Fibroblast of skin of left quadriceps (primary cell): ENCODE measurements at places on chromosomes 6 and 20.

DNA sequence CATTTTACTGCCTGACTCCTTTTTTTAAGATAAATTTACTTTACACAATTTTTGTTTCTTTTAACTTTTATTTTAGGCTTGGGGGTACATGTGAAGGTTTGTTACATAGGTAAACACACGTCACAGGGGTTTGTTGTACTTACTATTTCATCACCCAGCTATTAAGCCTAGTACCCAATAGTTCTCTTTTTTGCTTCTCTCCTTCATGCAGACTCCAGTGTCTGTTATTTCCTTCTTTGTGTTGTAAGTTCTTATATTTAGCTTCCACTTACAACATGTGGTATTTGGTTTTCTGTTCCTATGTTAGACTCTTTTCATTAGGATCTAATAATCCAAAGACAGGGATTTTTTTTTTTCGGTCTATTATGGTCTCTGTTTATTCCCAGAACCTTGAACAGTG lies 83.5 kb upstream of the CCN6 start:
- no peak for DNase-seq

- no peak for DNase-seq
Measured at GRCh38 chr6:120826253-120826652, 508.0 kb downstream of the TBC1D32 start.

GRCh38 chr6:158441716-158442215 lies 118.1 kb upstream of the TMEM181 start:
- DNase-seq, result no peak

GRCh38 chr6:109991201-109992101 lies 13.3 kb downstream of the GPR6 start:
- no peak for DNase-seq

DNA sequence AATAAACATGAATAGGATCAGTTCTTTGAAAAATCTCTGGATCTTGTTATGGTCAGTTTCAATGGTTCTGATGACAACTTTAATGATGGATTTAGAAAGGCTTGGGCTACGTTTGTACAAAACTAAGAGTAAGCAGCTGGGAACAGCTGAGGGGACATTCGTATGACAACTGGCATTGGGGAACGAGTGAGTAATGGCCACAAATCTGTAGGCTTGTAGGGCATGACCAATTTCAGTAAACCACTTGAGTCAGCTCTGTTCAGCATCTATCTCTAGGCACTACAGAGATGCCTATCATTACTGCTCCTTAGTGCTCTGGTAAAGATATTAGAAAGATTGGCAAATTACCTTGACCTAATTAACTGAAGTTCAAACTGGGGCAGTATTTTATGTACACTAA lies 1375.6 kb downstream of the EPHA7 start:
- DNase-seq, result no peak

DNA sequence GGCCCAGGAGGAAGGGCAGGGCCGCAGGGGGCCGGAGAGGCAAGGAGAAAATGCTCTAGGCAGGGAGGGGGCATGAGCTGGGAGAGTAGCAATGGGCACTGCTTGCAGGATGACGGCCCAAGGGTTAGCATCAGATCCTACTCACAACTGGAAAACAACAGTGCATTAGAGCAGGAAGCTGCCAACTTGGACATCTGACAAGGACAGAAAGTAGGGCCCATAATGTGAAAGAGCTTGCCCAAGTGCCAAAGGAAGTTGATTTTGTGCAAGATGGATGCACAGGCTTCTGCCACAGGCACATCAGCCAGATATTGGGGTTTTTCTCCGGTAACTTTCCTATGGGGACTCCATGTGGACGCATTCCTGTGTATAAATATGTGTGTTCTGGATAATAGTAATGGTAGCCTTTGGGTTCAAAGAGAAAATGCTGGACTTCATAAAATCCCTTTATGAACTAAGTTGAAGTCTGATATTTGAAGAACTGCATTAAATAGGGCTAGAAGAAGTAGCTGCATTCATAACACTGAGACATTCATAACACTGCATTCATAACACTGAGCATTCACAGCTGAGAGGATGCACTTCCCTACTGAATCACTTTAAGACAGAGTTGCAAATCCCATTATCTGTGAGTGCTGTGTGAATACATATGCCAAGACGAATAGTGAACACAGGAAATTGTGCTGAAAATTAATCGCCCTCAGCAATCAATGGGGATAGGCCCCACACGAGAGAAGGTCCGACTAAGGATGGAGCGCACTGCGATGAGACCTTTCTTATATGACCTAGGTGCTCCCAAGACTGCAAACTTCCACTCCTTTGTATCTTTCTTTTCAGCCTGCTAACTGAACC lies 235.6 kb upstream of the PRDM1 start:
- no peak for DNase-seq

DNA sequence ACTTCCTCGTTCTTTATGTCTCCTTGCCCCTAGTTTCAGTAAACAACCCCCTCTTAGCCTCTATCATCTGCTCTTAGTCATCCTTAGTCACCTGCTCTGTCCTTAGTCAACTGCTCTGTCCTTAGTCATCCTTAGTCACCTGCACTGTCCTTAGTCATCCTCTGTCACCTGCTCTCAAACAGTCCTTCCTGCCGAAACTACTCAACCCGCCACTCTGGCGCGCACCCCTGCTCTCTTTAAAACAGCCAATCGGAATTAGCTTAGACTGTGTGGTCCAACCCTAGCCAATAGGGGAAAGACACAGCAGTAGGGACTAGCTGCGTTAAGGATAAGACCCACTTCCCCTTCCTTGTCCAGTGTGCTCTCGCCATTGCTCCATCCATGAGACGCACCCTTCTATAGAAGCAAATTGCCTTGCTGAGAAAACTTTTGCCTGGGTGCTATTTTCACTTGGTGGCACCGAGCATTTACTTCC lies 73.9 kb downstream of the BACH2 start:
- DNase-seq, result no peak

DNA sequence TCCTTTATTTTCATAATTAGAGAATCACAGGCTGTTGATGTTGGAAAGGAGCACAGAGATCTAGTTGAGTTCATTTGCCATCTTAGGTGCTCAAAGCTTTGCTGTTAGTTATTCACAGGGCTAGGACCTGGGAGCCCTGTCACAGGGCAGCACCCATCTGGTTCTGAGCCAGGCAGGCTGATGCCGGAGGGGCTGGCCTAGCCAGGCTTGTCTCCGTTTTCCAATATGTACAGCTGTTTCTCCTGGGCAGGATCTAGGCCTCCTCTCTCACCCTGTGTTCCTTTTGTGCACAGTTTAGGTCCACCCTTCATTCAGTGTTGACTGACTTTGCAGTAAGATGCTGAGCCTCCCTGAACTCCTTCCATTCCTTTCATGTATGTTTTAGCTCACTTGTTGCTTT lies 33.4 kb downstream of the LRRC1 start:
- DNase-seq, result no peak

DNA sequence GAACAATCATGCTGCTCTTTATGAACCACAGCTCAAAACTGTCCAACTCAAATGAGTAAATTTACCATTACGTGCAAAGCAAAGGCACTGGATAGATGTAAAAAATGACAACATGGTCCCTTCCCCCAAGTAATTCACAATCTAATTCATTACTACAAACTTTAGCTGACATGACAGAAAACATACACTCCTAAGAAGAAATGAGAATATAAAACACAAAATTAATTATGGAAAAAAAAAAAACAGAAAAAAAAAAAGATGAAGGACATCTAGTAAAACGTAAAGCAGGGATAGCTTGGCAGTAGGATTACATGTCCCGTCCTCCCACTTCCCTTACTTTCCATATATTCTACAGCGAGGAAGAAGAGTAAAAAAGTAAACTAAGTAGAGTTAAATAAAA lies 5.7 kb downstream of the TUBE1 start:
- no peak for DNase-seq

GRCh38 chr20:4091490-4092479 lies 76.4 kb upstream of the RNF24 start:
- DNase-seq, result no peak

DNA sequence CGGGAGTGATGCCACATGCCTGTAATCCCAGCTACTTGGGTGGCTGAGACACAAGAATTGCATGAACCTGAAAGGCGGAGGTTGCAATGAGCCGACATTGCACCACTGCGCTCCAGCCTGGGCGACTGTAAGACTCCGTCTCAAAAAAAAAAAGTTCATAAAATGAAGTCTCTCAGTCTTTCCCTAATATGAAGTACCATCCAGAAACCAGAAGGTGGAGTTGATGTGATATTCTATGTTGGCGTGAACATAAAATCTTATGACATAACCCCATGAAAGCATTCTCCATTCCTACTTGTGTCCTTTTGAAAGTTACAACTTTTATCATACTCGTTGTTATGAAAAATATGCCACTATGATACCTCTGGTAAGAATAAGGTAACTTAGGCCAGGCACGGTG lies 5.7 kb downstream of the SOD2 start:
- no peak for DNase-seq

GRCh38 chr20:64159286-64159680 lies 5.0 kb upstream of the MYT1 start:
- DNase-seq, result no peak

DNA sequence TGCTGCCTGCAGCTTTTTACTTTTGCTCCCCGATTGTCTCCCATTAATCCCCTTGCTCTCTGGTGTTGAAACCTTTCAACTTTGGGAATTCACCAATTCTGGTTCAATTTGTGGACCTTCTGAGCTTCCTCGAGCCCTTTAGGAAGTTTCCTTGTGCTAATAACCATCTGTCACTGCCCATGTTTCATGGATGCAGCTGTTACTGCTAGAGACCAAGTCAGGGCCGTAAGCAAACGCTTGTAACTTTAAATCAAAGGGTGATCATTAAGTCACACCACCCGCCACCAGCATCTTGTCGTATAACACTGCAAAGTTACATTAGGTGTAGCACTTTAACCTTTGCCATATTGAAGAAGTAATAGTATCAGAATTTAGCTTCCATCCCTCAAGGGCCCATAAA lies 268.3 kb upstream of the SASH1 start:
- DNase-seq, result no peak

- no peak for DNase-seq
Measured at GRCh38 chr6:75444899-75445298, 48.7 kb downstream of the FILIP1 start.

GRCh38 chr6:147615659-147616456 lies 107.4 kb downstream of the SAMD5 start:
- no peak for DNase-seq

DNA sequence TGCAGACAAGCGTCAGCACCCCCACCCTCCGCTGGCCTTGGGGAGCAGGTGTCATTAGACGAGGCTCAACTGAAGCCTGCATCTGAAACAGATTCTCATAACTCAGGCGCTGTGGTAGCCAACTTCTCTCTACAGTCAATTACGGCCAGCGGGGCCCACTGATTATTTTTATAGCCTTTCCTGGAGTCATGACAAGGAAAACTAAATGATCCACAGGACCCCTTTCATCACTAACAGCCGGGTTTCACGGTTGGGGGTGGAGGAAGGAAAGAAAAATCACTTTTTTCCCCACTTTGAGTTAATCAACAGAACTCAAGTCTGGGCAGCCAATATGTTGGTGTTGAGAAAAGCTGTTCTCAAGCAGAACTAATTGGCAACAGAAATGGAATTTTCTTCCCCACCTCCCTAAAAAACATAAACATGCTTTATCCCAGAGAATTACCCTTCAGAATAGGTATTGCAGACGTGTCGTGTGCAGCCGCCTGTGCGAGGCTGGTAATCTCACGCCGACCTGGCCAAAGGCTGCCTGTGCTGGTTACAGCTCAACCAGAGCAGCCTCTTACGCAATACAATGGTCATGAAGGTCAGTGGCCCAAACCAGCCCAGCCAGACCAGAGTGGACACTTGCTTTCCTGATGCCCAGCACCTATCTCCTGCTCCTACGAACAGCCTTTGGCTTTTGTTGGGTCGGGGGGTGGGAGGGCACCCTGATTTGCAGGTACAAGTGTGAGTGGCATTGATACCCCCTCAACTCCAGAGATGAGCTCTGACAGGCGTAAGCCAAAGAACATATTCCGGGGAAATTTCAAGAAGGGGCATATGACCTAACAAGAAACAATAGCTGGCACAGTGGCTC lies 11.0 kb downstream of the RIPOR3 start:
- no peak for DNase-seq

DNA sequence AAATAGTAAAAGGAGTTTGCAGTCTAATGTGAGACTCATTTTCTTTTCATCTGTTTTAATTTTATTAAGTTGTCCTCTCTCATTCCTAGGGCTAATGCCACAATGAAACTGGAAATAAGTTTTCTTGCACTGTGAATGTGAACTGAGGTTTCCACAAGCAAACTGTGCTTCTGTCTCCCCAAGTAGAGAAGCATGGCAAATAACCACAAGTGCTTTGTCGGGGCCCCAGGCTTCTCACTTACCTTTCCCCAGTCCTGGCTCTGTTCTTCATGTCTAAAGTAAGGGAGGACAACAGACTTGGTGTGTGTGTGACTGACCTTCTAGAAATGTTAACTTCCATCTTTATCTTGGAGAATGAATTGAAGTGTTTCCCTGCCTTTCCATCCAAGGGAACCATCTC lies 80.8 kb downstream of the CBFA2T2 start:
- DNase-seq, result no peak

- no peak for DNase-seq
Measured at GRCh38 chr6:10522929-10523573, 1.9 kb downstream of the GCNT2 start.

DNA sequence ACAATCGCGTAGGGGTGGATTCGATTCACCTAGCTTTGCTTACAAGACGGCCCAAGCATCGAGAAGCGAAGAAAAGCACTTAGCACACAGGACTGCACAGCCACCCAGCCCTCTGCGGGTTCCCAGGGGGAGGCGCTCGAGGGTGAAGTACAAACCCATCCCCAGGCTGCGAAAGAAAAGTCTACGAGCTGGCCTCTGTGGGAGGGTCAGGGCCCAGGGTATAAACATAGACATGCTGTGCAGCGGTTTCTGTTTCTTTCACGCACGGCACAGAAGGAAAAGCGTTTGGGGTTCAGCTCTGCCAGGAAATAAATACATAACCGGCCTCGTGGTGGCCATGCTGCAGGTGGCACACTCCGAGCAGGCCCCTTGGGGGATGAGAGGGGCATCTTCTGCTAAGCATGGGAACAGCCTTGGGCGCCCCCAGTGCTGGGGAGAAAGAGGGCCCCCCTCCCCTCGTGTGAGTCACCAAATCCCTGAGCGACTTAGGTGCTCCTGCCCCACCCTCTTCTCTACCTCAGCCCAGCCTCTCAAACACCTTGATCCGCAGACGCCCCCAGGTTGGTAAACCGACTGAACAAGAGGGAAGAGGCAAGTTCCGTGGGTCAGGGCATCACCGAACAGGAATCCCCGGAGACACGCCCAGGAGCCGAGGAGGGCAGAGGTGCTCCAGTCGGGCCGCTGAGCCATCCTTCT lies 91.6 kb upstream of the RIPOR2 start:
- DNase-seq, result no peak

- DNase-seq, result no peak
Measured at GRCh38 chr6:138948004-138948403, 40.0 kb downstream of the REPS1 start.

DNA sequence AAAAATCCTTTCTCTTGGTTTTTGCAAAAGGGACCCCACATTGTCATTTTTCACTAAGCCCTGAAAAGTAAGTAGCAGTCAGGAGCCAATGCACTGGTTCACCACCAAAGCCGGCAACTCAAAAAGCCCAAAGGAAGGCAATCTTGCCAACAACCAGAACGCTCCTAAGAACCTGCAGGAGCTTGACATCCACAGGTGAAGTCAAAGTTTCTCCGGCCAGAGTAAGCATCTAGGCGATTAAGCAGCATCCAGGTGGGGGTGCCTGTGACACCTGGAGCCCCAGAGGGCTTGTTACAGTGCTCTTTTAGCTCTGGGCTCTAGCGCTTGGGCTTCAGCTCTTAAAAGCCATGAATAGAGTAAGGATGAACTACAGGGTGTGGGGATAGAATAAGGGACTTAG lies 36.1 kb downstream of the SLC35D3 start:
- DNase-seq, result no peak

GRCh38 chr6:169236988-169237387 lies 16.7 kb downstream of the THBS2 start:
- no peak for DNase-seq
